ENCODE measurements at places on chromosomes 13 and 19. TPM values are rescaled to one million over a fixed set of nuclear protein-coding genes. Genes with fewer than 3 reads are reported as not detected.

- peak; percentile 77 for DNase-seq
These were observed 9.3 kb downstream of the HOOK2 start for GRCh38 chr19:12766051-12766521.

GRCh38 chr13:66159511-66159910 is 1070.6 kb downstream of the PCDH9 start:
- no peak for DNase-seq

TMEM86B gene
- 4.2 TPM for total RNA-seq

NANOS2 gene
- not detected for total RNA-seq

All from MCF 10A (cell line).